Astrocyte of the spinal cord (primary cell): ENCODE measurements at places on chromosomes 11 and 22.

GRCh38 chr11:124081483-124081882 lies 33.8 kb upstream of the VWA5A start:
- DNase-seq: no peak

DNA sequence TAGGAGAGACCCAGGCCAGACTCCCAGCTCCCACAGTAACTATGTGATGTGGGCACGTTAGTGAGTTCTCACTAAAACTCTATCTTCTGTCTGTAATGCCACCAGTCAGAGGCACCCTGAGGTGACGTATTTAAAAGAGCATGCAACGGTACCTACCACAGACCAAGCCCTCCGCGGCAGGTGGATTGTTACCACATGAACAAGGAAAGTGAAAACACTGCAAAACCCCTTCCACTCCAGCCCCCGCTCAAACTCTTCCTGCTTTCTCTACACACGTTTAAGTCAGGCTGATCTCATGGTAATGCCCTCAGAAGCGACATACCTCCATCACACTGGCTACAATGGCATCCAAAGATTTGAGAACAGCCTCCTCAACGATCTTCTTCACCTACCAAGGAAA lies 36.7 kb downstream of the SERPIND1 start:
- no peak for DNase-seq

DNA sequence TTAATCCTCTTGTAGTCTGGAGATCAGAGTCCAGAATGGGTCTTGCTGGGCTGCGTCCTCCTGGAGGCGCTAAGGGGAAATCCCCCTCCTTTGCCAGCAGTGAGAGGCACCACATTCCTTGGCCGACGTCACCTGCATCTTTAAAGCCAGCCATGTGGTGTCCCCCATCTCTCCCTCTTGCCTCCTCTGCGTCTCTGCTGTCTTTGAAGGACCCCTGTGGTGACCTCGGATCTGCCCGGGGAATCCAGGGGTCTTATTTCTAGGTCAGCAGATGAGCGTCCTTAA lies 27.2 kb upstream of the PARVB start:
- no peak for DNase-seq

DNA sequence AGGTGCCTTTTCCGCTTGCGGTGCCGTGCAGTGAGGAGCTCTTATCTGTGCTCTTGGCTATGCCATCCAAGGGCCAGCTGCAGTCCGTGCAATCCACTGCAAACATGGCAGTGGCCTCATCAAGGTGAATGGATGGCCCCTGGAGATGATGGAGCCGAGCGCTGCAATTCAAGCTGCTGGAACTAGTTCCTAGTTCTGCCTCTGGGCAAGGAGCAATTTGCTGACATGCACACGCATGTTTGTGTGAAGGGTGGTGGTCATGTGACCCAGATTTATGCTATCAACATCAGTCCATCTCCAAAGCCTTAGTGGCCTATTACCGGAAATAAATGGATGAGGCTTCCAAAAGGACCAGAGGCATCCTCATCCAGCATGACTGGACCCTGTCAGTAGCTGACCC lies 3.1 kb upstream of the EHD1 start:
- DNase-seq: no peak

GRCh38 chr22:26225207-26225606 lies 55.9 kb downstream of the SEZ6L start:
- no peak for DNase-seq

DNA sequence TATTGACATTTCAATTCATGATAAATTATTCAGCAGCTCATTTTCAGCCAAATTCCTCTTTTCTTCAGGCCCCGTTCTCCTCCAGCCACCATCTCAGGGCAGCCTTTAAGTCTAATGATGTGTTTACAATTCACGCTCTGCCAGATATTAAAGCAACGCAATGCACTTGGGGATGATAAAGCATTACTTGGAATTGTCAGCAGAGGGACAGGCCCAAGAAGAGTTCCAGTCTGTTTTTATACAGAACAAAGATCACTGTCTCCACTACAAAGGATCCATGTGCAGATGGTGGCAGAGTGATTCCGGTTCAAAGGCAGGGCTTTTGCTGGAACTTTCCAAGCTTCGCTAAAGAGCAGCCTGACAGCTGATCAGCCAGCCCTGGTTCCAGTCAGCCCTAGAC lies 13.6 kb upstream of the GALNT18 start:
- DNase-seq: no peak

- no peak for DNase-seq
These were observed 228.8 kb downstream of the GRIK4 start for GRCh38 chr11:120740380-120740779.

DNA sequence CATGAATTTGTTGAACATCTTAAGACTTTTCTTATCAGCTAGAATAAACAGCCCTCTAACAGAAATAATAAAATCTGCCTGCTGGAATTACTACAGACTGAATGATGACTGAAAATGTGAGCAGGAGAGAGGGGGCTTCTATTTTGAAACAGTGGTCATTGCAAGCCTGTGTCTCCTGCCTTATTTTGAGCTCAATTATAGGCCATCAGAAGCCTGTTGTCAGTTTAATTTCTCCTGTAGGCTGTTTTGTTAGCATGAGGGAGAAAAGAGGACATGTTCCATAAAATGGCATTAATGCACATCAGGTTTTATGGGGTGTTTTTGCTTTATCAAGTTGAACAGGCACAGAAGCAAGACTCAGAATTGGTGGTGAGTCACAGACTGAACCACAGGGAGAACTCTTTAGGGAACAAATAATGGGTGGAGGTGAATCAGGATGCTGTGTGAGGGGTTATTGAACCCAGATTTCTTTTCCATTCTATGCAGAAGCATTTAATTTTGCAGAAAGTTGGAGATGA lies 129.1 kb downstream of the PARVA start:
- DNase-seq: peak; percentile 49

- DNase-seq: no peak
These were observed 412.9 kb downstream of the TBC1D22A start for GRCh38 chr22:47175151-47176025.

DNA sequence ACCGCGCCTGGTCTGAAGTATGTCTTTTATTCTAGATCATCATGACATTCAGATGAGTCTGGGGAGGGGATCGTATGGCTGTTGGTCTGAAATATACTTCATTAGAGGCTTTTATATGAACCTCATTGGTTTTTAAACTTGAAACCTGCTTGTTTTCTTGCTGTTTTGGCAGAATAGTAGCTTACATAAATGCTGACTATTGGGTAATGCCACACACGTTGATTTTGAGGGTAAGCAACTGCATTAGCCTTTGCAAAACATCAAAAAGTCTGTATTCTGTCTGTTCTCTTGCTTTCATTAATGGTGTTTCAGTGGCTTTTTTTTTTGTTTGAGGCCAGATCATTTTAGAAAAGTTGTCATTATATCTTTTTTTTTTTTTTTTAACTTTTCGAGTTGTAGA lies 14.2 kb downstream of the PPME1 start:
- DNase-seq: no peak

DNA sequence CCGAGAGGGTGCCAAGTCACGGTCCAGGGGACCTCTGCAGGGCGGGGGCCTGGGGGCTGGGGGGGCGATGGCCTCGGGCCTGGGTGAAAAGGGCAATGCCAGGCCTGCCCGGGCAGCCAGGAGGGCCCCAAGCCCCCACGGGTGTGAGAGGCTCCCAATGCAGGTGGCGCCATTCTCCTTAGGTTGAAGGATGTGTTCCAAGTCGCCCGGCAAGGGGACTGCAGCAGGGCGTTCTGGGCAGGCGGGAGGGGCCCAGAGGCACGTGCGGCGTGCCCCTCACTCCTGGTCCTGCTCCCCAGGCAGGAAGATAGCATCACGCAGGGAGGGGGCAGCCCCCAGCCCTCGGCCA lies 730 bp upstream of the TNNI2 start:
- no peak for DNase-seq

DNA sequence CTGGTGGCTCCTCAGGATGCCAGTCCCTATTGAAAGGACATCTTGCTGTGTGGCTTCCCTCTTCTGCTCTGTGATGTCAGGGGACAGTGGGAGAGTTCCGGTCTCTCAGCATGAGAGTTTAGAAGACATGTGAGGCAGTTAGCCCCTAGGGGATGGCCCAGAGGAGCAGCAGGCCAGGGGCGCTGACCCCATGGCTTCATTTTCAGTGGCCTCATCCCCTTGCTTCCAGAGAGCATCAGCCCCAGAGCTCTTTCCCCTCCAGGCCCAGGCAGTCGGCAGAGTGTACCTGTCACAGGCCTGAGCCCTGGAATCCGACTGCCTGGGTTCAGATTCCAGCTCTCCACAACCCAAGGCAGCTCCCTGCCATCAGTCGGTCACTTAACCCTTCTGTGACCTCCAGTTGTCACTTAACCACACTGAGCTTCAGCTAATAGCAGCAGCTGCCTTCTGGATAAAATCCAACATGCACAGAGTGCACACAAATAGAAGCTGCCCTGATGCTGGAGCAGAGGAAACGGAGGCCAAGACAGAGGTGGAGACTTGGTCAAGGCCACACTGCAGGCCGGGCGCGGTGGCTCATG lies 14.1 kb upstream of the LRRC10B start:
- no peak for DNase-seq

DNA sequence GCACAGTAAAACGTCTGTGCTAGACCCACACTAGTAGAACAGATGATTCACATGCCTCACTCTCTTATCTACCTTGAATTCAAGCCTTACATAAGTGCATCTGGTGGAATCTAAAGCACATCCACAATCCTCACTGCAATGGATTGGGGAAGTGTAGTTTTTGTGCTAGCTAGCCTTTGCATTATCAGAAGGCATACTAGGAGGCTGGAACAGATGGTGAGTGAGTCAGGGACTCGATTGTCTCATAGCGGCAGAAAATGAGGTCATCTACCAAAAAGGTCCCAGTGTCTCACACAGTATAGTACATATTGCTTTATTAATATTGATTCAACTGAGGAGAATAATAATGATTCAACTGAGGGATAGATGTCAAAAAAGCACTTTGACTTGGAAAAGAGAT lies 9.3 kb downstream of the MSANTD4 start:
- DNase-seq: peak; percentile 84

DNA sequence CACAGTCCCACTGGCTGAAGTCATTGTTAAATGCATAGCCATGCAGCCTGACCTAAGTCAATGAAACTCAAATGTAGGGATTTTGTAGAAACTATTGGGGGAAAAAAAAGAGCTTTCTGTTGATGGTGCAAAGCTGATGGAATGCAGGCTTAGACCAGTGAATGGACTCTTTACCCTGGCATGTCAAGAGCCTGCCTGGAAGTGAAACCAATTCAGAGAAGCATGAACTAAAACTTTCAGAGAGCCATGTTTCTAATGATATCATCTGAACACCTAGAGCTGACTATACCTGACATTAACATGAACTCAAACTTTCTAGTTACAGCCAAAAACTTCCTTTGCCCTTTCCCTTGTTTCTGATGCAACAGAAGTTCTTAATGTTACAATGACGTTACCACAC lies 89.0 kb downstream of the APIP start:
- no peak for DNase-seq

GRCh38 chr11:69380451-69380901 lies 86.5 kb downstream of the MYEOV start:
- no peak for DNase-seq

DNA sequence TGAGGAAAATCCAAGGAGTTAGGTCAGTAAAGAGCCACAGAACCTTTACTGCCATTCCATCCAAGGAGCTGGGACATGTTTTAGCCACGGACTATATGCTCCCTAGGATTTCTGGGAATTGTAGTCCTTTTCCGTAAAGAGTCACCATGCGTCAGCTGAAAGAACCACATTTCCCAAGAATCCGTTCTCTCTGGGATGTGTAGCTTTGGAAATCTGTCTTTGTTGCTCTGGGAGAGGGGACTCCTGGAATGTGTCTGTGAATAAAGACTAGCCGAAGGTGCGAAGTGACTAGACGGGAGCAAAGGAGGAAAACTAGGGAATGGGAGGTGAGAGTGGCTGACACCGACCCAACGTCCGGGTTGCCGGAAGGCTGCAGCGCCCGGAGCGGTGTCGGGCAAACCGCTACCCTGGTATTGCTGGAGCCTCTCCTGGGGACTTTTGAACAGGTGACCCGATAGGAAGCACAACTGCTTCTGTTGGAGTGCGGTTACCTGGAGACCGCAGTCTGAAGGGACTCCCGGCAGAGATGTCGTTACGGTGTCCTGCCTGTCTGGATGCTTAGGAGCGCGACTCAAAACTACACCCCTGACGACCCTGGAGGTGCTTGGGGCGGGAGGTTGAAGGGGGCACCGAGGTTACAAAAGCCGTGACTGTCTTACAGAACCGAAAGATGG lies at the start of gene IFTAP:
Gene IFTAP, plus strand, starts transcription at position 187 of the 674 bp plus-strand sequence. CDS start 15,602 bp downstream, outside the sequence.
- DNase-seq: peak; percentile 92

DNA sequence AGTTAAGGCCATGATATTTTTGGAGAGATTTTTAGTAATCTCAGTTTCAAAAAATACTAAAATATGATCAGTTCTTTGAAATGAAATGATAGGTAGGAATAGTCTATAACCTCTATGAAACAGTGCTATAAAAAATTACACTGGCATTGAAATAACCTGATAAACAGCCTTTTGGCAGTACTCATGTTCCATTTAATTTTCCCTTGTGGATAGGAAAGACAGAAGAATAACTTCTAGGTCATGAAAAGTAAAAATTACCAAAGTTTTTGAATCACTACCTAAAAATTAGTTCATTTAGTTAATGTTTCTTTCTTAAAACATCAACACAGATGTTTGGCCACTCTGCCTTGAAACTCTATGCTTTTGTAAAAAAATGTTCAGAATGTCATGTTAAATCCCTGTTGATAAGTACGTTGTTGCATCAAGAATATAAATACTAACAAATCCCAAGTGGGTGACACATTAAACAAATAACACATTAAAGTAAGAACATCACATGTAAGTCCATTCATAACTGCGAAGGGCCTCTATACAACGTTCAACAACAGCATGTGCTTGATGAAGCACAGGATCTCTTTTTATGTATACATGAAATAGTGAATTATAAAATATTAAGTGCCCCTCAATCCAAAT lies 290.2 kb downstream of the SWAP70 start:
- DNase-seq: no peak

- DNase-seq: peak; percentile 46
These were observed 2.7 kb upstream of the PDE2A start for GRCh38 chr11:72676861-72677341.

- DNase-seq: no peak
These were observed 859 bp upstream of the ACCS start for GRCh38 chr11:44065161-44065661.

GRCh38 chr11:123407996-123408597 lies 22.0 kb upstream of the GRAMD1B start:
- no peak for DNase-seq

DNA sequence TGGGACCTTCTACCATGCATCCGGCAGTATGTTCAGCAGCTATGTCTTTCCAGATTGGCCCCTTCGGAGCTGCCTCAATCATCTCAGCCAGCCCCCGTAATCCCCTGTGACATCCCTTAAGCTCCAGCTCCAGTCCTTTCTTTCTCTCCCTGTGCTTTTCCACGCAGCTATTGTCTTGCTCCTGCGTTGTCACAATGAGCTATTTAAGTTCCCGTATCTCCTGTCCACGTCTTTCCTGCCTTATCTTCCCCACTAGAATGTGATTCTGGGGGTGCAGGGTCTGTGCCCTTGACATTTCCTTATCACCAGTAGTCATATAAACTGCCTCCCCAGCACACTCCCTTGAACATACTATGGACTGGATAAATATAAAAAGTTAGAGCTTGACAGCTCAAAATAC lies 5.1 kb upstream of the ETS1 start:
- DNase-seq: no peak

GRCh38 chr11:68027667-68028066 lies 2.8 kb upstream of the NDUFS8 start:
- no peak for DNase-seq
